ENCODE measurements at places on chromosomes 12 and 14.

GRCh38 chr12:24979329-24979728 lies 30.4 kb upstream of the BCAT1 start:
- DNase-seq: no peak

GRCh38 chr14:52012635-52013034 lies 23.3 kb downstream of the RTRAF start:
- DNase-seq: no peak

- no peak for DNase-seq
Observed at GRCh38 chr14:64637735-64638473, 66.3 kb upstream of the PLEKHG3 start.

DNA sequence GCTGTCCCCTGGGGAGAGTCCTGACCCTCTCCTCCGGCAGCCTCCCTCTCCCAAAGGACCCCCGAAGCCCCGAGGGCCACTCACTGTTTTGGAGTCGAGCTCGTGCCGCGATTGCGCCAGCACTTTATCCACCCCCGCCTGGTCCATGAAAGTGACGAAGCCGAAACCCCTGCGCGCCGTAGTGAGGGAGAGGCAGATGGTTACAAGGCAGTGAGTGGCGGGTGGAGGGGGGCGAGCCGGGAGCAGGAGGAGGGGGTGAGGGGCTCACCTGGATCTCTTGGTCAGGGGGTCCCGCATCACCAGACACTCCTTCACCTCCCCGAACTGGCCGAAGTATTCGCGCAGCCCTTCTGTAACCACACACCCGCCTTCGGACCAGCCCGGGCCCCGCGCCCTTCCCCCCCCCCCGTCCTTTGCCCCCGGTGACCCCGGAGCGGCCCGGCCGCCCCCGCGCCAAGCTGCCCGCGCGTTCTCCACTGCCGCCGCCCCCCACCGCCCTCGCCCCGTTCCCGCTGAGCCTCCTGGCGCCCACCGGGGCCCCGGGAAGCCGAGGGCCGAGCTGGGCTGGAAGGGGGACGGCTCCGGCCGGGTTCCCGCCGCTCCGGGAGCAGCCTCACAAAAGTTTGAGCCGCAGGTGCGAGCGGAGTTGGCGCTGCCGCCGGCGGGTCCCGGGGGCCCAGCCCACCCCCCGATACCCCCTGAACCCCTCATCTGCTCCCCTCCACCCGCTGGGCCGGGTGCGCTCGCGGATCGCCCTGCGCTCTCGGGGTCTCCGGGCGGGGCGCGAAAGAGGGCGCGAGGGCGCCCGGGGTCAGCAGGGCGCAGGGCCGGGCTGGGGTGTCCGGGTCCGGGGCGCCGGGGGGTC lies 808 bp downstream of the MSI1 start:
- DNase-seq: no peak

DNA sequence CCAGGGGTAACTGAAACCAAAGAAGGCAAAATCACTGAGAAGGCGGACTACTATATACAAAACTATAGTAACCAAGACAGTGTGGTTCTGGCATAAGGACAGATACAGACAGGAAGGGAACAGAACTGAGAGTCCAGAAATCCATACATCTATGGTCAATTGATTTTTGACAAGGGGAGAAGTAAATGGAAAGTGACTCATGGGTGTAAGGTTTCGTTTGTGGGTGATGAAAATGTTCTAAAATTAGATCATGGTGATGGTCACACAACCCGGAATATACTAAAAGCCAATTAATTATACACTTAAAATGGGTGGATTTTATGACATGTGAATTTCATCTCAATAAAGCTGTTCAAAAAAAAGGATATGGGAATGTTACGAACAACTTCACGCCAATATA lies 18.7 kb downstream of the ANGEL1 start:
- DNase-seq: no peak

DNA sequence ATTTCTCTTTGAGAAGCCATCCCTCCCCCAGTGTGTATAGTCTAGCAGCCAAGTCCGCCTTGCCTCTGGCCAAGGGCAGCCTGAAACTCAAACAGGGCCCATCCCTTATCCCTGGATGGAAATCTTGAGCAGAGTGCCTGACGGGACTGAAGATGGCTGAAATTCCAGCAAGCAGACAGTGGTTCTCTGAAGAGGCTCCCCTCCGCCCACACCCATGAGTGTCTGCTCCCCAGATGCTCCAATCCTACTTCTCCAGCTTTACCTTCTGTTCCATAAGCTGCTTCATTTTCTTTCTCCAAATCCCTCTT lies 396.2 kb downstream of the NUAK1 start:
- no peak for DNase-seq

DNA sequence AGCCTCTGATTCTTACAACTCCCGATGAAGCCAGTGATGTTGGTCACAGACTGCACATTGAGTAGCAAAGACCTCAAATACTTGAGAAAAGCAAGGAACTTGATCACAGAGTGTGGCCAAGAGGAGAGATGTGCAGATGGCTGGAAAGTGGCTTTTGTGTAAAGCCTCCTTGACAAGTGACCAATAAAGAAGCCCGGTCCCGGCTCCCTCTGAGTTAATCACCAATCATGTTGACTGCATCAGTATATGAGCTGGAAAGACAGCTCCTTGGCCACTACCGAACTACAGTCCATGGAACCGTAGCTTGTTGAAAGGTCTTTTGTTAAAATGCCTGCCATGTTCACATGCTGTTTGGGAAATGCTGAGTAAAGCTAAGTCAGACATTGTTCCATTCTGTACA lies 23.7 kb upstream of the SERPINA6 start:
- no peak for DNase-seq

Measured in CD4-positive, alpha-beta T cell treated with Interleukin-4 for 4 hours (primary cell).